ENCODE measurements at places on chromosomes 7 and 10.

GRCh38 chr10:77359287-77359691 lies 278.3 kb downstream of the KCNMA1 start:
- no peak for DNase-seq

- DNase-seq = no peak
These were observed 113.9 kb downstream of the MGMT start for GRCh38 chr10:129580901-129581300.

DNA sequence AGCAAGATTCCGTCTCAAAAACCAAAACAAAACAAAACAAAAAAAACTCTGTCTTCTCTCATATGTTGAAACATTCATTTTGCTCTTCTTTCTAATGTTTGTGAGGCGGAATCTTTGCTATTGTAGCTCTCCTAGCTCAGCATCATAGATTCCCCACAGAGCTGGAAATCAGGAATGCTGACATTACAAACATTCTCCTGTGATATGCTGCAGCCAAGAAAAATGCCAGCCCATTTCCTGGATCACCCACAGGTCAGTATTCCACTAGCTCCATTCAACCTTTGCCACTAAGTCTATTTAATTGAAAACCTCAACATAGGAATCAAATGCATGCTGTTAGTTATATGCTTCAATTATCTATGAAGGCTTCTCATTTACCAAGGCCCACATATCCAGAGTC lies 186.3 kb downstream of the IPMK start:
- no peak for DNase-seq

GRCh38 chr7:150380463-150380862 lies 1.3 kb downstream of the ZNF775 start:
- no peak for DNase-seq

DNA sequence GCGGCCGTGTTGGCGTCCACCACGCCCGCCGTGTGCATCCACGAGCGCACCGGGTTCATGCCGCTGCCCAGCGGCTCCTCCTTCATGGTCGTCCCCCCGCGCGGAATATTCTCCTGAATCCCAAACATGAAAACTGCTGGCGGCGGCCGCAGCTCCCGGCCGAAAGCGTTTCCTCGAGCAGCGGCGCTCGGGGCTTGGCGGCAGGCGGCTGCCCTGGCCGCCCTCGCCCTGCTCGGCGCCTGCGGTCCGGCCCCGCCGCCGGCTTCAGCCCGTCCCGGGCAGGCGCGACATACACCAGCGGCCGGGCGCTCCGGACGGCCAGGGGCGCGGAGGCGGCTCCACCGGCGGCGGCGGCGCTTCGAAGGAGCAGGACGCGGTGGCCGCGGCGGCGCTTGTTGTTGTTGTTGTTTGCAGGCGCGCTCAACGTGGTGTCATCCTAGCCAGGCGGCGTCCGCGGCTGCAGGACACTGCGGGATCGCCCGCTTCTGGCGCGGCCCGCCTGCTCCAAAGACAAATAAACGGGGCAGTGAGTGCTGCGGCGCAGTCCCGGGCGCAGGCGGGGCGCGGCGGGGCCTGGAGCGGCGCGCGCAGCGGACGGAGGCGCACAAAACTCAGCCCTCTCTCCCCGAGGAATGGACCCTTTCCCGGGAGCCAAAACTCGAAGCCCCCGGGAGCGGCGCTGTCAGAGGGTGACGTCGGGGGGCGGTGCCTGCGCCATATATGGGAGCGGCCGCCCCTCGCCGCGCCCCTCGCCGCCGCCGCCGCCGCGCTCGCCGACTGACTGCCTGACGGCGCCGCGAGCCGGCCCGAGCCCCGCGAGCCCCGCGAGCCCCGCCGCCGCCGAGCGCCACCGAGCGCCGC lies at the start of gene EBF3:
Gene EBF3, minus strand, starts transcription at position 634 of the 861 bp plus-strand sequence. Its CDS starts 506 bp downstream, at position 128.
- peak; percentile 91 for DNase-seq

DNA sequence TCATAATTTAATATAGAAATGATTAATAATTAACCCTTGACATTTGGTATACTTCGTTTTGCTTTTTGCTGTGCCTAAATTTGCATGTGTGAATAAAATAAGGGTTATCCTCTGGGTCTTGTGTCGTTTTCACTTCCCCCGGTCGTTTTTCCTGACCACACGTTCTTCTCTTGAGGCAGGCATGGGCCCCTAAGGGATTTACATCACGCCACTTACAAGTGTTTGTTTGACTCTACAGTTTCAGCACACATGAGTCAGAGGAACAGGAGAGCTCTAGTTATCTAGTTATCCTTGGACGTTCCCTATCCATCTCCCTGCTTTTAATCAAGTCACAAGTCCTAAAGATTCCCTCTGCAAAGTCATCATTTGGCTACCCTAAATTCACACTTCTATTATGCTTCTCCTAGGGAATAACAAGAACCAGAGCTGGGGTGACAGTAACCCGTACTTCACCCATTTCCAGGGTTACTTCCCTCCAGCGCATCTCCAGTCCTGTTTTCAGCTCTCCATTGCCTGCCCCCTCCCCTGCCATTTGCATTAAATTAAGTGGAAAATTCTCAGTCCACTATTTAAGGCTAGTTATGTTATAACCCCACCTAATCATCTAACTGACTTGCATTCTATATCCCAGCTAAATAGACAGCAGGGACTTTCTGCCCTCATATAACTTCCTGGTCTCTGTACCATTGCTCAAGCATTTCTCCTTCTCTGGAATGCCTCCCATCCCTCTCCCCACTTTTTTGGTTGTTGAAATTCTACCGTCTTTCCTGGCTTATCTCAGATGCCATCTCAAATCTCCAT lies 206.9 kb downstream of the PTEN start:
- DNase-seq = peak; percentile 41

DNA sequence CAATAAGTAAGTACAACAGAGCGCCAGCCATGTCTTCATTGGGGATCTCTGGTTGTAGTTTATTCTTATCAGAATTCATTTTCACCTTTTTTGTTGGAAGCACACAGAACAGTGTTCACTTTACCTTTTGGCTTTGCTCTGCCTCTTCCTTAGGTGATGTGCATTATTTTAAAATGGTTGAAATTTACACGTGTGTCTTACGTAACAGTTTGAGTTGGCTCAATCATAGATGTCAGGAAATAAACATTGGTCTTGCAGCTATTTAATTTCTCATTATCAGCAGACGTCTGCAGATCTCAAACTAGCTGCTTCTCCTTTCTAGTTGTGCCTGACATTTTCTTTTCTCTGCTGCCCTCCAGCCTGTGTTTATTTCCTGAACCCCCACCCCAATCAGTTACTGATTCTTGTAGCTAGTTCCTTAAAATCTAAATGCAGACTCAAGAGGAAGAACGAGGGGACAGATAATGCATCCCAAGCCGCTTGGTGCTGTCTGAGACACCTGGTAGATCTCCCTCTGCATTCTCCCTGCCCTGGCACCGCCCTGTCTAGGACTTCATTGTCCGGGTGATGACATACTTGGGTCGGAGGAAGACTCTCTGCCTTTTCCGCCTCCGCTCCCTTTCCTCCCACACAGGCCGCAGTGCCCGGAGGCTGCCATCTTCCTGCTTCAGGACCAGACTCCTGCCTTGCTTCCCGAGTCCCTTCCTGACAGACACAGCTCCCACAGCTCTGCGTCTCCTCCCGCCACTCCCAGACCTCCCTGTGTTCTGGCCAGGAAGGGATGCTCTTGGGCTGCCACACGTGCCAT lies 108.2 kb downstream of the ANKRD61 start:
- no peak for DNase-seq

- DNase-seq = no peak
These were observed 58.4 kb upstream of the TM9SF3 start for GRCh38 chr10:96645191-96645721.

DNA sequence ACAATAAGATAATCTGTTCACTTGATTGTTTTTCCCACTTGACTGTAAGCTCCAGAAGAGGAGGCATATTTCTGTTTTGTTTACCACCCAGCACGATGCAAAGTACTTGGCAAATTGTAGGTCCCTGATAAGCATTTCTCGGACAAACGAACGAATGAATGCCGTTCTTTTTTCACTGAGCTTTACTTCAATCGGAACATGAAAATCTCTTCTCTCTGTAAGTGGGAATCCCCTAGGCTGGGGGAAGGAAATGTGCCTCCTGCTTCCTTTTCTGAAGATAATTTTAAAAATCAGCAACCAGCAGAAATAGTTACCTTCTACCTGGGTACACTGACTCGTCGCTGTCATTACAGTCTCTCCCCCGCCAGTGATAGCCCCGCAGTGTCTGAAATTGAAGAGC lies 102.9 kb downstream of the AOAH start:
- no peak for DNase-seq

DNA sequence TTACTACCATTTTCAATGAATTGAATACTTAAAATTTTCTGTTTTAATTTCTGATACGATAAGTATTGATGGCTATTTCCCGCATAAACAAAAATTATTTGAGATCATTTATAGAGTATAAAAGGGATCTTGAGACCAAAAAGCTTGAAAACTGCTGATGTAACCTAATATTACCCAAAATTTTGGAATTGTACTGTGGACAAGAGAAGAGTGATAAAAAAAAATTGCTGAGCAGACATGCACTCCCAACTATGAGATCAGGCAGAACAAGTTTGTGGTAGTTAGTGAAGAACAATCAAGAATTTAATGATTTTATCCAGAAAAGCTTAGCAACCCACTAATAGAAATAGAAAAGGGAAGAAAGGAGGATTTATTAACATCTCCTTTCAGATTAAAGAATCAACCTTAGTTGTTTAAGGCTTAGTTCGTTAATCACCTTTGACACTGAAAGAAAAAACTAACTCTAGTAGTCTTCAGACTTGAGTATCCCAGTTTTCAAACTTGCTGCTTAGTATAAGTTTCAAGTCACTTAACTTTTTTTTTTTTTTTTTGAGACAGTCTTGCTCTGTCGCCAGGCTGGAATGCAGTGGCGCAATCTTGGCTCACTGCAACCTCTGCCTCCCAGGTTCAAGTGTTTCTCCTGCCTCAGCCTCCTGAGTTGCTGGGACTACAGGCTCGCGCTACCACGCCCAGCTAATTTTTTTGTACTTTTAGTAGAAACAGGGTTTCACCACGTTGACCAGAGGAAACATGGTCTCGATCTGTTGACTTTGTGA lies 50.6 kb upstream of the ZC3HAV1 start:
- DNase-seq = peak; percentile 78

- no peak for DNase-seq
These were observed 26.1 kb downstream of the SH3PXD2A start for GRCh38 chr10:103829278-103829677.

GRCh38 chr7:42139751-42140150 lies 97.3 kb downstream of the GLI3 start:
- DNase-seq = no peak

GRCh38 chr7:95690367-95690947 lies 81.9 kb upstream of the DYNC1I1 start:
- DNase-seq = no peak

- no peak for DNase-seq
These were observed 93.2 kb downstream of the TWIST1 start for GRCh38 chr7:19024261-19024660.

DNA sequence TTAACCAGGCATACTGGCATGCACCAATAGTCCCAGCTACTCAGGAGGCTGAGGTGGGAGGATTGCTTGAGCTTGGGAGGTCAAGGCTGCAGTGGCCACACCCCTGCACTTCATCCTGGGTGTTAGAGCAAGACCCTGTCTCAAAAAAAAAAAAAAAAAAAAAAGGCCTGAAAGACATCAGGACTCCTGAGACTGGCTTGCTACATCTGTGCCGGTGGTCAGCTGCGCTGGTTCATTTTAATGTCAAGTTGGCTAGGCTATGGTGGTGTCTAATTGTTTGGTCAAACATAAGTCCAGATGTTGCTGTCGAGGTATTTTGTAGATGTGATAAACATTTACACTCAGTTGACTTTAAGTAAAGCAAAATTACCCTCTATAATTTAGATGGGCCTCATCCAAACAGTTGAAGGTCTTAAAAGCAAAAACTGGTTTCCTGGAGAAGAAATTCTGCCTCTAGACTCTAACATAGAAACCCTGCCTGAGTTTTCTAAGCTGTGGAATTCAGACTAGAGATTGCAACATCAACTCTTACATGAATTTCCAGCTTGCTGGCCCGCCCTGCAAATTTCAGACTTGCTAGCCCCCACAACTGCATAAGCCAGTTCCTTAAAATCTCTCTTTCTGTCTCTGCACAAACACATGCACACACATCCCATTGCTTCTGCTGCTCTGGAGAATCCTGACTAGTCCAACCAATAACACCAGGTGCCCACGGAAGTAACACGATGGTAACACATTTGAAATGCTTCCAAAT lies 18.2 kb downstream of the MYOF start:
- DNase-seq = peak; percentile 59

- no peak for DNase-seq
These were observed 188.4 kb upstream of the COL1A2 start for GRCh38 chr7:94206295-94206694.

DNA sequence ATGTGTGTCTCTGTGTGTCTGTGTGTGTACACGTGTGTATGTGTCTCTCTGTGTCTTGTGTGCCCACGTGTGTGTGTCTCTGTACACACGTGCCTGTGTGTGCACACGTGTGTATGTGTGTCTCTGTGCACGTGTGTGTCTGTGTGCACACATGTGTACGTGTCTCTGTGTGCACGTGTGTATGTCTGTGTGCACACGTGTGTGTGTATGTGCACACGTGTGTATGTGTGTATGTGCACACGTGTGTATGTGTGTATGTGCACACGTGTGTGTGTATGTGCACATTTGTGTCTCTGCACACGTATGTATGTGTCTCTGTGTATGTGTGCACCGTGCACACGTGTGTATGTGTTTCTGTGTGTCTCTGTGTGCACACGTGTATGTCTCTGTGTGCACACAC lies 248.7 kb upstream of the SHH start:
- no peak for DNase-seq

DNA sequence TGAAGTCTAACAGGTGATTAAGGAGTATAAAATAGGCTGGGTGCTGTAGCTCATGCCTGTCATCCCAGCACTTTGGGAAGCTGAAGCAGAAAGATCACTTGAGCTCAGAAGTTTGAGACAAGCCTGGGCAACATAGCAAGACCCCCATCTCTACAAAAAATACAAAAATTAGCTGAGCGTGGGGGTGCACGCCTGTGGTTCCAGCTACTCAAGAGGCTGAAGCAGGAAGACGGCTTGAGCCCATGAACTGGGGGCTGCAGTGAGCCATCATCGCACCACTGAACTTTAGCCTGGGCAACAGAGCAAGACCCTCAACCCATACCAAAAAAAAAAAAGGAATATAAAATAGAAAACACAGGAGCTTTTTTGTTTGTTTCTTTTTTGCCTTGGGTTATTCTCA lies 47.4 kb downstream of the DCLRE1A start:
- no peak for DNase-seq

DNA sequence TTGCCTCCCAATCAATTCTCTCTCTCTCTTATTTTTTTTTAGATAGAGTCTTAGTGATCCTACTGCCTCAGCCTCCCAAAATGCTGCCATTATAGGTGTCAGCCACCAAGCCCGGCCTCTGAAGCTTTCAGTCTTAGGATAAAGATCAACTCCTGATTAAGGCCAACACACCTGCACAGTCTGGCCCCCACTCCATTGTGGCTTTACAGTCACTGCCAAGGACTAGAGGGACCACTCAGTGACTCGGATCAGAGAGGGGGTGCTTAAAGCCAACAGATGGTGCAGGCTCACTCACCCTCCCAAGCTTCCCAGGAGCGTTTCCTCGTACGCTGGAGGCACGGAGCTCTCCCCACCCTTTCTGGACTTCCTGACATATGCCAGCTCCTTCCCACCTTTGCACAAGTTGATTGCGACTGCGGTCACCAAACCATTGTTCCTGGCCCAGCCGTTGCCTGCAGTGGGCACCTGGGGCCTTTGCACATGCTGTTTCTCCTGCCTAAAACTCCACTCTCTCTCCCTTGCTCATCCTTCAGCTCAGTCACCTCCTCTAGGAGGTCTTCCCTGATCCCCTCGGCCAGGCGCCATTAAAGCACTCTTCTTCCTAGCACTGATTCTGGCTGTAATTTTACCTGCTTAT lies 1.7 kb upstream of the CDH23 start:
- DNase-seq = peak; percentile 4

- no peak for DNase-seq
These were observed 174.2 kb upstream of the HGF start for GRCh38 chr7:81944058-81944457.

GRCh38 chr7:18623389-18623788 lies 127.8 kb downstream of the HDAC9 start:
- no peak for DNase-seq
